ENCODE measurements at places on chromosomes 4 and X.
A peak's percentile ranks its signal among the peaks of the same experiment; 100 is the strongest.

DNA sequence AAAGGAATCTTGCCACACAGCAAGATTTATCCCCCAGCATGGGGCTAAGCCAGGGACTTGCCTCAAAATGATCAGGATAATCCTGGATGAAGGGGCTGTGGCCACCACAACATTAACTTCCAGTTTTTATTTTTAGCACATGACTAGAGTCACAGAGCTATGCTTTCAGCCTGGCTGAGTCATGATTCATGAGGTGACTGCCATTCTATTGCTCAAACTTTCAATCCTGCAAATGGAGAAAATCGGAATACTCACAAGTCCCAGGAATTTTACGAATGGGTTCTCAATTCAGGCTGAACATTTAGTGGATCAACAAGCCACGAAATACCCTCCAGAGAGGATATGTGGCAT, 70.7 kb upstream of the HPGD start:
- no peak for DNase-seq

GRCh38 chrX:38086451-38087215, 80.3 kb downstream of the SYTL5 start:
- DNase-seq = no peak

DNA sequence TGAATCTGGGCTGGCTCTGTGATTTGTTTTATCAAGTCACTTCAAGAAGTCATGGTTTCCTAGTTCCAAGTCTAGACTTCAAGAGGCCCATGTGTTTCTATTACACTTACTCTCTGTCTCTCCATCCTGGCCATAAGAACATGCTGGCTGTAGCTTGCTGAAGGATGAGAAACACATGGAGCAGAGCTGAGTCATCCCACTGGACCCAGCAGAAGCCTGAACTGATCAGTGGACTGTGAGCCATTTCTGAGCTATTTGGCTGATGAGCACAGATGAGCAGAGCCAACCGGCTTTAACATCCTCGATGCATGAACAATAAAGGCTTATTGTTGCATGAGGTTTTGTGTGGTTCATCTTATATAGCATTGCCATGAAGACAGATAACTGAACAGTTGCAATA, 290.6 kb upstream of the BOD1L1 start:
- DNase-seq = no peak

DNA sequence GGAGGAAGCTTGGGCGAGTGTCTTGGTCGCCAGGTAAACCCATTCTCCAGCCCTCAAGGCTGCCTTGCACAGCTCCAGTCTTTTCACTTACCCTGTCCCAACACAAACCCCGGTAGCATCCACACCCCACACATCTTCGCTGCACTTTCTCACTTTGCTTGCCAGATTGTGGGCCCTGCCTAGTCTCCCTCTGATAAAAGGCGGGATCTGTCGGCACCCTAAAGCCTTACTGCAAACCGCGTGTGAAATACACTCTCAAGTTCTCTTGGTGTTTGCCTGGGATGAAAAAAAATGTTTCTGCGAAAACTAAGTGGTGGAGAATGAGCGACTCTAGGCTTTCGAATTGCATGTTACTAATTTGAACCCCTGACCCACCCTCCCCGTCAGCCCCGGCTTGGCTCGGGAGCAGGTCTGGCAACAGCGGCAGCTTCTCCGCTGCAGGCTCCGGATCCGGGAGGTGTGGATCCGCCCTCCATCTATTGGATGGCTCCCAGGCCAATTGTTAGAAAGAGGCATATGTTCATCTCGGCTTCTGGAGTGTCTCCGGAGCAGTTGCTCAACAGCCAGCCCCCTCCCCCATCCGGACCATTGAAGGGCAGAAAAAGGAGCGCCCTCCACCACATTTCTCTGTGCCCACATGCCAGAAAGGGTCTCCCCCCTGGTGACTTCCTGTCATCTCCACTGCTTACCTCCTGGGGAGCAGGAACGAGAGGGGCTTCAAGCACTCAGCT, 3.0 kb upstream of the CITED1 start:
- no peak for DNase-seq

GRCh38 chrX:18426004-18426320, 554 bp downstream of the CDKL5 start:
- no peak for DNase-seq

- no peak for DNase-seq
Measured at GRCh38 chr4:43343298-43343697, 450.8 kb downstream of the GRXCR1 start.

DNA sequence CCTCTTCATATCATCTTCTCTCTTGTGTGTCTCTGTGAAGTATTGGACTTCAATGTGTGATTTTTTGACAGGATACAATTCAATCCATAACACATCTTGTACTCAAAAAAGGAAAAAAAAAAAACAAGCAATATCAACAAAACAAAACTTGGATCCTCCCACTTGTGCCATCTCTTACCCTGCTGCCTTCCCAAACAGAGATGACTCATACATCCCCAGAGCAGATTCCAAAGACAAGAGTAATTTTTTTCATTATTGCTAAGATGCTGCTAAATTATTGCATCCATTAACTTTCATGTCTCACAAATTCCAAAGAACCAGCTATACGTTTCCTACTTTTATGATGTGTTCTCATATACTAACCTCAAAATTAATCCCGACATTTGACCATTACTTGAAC, 479.2 kb downstream of the GBA3 start:
- no peak for DNase-seq

DNA sequence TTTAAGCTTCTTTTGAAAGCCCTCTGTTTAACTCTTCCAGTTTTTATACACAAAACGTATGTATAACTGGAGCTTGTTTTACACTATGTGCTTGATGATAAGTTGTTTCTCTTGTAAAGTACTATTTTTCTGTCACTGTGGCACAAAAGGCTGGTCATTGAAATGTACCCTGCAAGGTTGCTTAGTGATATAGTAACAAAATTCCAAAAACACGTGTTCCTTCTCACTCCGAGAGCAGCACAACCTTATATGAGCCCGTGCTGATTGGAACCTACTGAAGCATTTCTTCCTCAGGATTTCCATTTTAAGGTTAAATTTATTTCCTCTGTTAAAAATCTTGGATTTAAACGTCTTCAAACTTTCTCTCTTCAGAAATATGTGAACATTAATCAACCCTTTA, 772.9 kb upstream of the TENM3 start:
- DNase-seq = no peak

DNA sequence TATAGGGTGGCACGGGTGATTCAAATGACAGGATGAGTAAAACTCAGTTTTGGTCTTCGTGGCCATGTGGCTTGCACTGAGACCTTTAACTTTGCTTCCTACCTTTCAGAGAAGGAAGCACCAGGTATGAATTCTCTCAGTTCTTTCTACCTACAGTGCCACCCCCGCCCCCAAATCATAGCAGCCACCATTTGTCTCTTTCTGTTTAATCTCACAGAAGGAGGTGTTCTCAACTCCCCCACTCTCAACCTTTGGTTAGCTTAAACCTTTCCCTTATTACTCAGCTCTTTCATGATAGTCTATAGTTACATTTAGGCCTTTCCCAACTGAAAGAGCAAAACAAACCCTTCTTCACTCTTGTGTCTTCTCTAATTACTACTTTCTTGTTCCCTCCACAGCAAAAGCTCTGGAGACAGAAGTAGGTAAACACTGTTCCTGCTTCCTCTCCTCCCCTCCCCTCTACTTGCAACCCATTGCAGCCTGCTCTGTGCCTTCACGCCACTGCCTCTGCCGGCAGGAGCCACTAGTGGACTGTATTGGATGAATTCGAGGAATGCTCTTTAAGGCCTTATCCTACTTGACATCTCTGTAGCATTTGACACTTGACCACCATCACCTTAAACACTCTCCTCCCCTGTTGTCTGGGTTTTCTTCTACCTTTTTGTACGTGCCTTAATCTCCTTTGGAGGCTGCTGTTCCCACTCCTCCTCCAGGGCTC, 123.7 kb downstream of the AFF1 start:
- peak; percentile 45 for DNase-seq

GRCh38 chrX:63434665-63435064, 83.5 kb upstream of the SPIN4 start:
- DNase-seq = no peak

DNA sequence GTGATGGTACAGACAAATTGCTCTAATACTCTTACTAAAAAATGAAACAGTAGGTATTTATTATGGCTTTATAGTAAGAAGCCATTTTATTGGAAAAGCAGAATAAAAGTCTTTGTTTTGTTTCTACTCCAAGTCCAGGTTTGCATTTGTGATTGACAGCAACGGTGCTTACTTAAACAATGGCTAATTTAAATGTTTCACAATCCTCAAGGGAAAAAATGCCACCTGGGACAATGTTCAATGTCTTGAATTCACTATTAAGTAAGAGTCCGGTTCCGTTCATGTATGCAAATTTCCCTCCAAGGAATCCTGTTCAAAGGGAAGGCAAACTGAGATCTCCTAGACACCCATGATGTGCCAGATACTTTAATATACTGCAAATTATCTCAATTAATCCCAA, 123.6 kb downstream of the RBM47 start:
- no peak for DNase-seq

DNA sequence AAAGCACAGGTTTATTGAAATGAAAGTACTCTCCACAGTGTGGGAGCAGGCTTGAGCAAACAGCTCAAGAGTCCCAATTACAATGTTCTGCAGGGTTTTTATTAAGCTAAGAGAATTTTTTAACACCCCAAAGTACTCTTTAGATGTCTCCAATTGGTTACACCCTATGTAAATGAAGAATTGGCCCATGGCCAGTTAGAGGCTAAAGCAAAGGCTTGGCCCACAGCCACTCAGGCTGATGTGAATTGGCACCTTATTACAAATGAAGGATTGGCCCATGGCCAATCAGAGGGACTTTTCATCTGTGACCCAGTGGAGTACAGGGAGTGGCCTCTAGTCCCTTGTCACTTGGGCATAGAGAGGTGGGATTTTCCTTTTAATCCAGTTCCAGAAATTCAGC, 30.1 kb upstream of the IQCM start:
- no peak for DNase-seq

- DNase-seq = no peak
Measured at GRCh38 chrX:42434458-42435166, 343.4 kb downstream of the PPP1R2C start.

DNA sequence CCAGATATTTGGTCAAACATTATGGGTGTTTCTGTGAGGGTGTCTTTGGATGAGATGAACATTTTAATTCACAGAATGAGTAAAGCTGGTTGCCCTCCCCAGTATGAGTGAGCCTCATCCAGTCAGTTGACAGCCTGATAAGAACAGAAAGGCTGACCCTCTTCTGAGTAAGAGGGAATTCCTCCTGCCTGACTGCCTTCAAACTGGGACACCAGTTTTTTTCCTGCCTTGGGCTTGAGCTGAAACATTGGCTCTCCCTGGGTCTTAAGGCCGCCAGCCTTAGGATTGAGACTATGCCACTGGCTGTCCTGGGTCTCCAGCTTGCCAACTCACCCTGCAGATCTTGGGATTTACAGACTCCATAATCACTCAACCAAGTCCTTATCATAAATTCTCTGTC, 14.5 kb upstream of the MAML3 start:
- DNase-seq = no peak

DNA sequence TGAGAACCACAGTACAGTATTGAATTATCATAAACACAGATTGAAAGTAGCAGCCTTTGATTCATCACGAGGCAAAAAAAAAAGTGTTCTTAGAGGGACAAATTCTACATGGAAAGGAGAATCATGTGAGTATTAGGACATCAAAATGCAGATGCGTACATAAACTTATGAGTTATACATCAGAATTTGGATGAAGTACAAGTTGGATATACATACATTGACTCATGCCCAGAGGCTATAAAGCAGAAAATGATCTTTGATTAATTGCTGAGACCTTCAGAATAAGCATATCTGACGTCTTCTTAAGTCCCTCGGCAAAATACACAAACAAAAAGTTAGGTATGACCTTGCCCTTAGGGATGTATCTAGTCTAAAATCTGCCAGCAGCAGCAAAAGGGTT, 206.4 kb downstream of the LDB2 start:
- DNase-seq = no peak

DNA sequence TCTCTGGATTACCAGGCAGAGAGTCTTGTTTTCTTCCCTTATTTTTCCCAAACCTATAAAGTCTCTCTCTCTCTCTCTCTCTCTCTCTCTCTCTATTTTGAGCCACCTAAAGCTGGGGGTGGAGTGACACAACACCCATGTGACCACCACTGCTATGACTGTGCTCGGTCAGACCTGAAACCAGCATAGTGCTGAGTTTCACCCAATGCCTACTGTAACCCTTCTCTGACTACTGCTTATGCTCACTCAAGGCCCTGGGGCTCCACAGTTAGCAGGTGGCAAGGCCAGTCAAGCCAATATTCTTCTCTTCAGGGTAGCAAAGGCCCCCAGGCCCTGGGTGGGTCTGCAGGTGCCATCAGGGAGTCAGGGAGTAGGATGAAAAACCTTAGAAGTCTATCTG, 114.7 kb upstream of the ARMCX2 start:
- no peak for DNase-seq

DNA sequence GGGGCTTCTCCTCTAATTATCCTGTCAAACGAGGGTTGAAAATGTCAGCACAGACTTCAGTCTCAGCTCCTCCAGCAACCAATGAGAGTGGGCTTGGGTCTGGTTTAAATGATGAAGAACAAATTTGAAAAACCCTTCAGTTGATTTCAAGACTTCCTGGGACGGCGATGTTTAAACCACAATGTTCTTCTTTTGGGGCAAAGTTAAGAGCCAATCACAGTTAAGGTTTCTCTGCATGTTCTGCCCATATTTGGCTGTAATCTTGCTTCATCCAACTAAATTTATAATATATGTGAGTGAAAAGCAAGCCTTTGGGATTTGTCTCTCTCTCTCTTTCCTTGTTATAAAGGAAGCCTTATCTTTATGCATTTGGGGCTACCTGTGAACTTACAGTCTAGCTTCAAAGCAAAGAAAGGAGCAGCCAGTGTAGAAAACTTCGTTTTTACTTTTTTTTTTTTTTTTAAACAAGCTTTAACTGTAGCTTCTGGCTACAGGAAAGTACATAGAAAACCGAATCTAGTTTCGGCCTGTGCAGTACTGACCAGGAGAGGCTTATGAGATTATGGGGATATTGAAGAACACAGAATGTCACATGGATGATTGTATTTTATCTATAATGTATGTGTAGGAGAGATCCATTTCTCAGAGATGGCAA, 46.8 kb upstream of the FAM9C start:
- DNase-seq = no peak

GRCh38 chr4:112942077-112942476, 107.4 kb upstream of the ANK2 start:
- DNase-seq = no peak
